Astrocyte of the cerebellum (primary cell): ENCODE measurements at places on chromosomes 4 and X.
A peak's percentile ranks its signal among the peaks of the same experiment; 100 is the strongest.

GRCh38 chr4:98641906-98642668 lies 16.3 kb downstream of the TSPAN5 start:
- DNase-seq, result no peak

DNA sequence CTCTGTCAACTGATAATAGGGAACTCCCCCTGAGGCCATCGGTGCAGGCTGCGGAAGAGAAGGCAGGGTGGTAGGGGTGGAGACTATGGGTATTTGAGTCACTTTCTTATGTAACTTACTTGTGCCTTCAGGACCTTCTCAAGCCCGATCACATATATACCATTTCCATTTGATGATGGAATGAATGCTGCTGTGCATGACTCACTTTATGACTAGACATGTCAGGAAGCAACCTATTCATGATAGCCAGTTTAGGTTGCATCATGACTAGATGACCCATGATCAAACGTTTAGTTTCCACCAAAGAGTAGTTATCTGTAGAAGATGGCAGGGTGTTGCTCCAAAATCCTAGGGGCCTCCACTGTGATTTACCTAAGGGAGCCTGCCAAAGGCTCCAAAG lies 435.5 kb downstream of the DTHD1 start:
- no peak for DNase-seq

- DNase-seq, result no peak
Measured at GRCh38 chrX:41301438-41301824, 32.5 kb upstream of the DDX3X start.

- no peak for DNase-seq
Measured at GRCh38 chrX:29071525-29072320, 484.5 kb downstream of the IL1RAPL1 start.

- DNase-seq, result peak; percentile 69
Measured at GRCh38 chr4:142516686-142517526, 329.2 kb downstream of the INPP4B start.

DNA sequence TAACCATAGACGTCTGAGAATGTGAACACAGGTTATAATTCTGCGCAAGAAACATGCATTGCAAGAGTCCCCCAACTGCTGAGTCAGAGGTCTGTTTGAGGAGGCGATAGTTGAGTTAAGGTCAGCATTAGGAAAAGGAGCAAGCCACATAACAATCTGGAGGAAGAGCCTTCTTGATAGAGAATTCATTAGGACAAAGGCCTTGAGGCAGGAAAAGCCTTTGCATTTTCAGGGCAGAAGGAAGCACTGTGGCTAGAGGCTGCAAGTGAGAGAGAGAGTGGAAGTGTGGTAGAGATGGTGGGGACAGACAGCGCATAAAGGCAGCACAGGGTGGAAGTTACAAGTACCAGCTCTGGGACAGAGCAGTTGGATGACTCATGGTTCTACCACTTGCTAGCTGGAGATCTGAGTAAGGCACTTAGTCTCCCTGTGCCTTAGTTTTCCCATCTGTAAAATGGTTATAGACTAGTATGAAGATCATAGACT lies 125.8 kb upstream of the LNX1 start:
- no peak for DNase-seq

DNA sequence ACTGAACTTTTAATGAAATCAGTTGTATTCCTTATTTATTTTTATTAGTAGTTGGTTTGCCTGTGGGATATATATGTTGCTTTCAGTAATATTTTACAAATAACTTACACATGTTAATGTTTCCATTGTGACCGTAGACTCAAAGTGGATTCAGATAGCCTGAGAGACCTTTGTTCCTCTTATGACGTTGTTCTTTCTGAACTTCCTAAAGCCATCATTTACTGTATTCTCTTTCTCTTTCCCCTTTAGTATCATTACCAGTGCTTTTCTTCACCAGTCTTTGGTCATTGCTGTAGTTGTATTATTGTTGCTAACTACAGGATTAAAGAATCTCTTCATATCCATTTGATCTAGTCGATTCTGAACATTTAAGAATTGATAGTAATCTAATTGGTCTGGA lies 4.3 kb downstream of the STIM2 start:
- no peak for DNase-seq

GRCh38 chr4:128600410-128600809 lies 209.1 kb upstream of the JADE1 start:
- no peak for DNase-seq

DNA sequence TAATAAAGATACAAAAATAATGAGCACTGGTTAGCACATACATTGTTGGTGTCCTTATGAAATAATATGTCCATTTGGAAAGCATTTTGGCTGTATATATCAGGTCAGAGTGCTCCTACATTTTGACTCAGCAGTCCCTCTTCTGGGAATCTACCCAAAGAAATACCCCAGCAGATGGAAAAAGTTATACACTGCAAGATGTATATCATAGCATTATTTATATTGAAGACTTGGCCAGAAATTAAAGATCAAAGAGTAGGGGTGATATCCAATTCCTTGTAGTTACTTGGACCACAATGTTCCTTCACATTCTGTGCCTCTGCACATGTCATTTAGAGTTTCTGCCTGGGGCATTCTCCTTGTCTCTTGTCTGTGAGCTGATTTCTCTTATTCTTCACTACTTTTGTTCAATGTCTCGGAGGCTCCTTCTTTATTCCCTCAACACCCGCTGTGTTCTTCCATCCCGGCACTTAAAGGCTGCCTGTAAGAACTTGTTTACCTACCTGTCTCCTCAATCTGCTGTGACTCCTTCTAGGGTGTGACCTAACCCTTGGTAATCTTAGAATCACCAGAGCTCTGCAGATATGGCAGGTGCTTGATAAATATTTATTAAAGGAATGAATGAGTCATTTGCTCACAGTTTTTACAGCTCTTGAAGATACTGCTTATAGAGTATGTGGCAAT lies 3.1 kb upstream of the TSPAN5 start:
- no peak for DNase-seq

DNA sequence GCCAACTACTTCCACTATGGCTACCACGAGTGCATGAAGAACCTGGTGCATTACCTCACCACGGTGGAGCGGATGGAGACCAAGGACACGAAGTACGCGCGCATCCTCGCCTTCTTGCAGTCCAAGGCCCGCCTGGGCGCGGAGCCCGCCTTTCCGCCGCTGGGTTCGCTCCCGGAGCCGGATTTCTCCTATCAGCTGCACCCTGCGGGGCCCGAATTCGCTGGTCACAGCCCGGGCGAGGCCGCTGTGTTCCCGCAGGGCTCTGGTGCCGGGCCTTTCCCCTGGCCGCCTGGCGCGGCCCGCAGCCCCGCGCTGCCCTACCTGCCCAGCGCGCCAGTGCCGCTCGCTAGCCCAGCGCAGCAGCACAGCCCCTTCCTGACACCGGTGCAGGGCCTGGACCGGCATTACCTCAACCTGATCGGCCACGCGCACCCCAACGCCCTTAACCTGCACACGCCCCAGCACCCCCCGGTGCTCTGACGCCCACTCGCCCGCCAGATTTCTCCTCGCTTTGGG lies 2.1 kb downstream of the HELT start:
- DNase-seq, result no peak

DNA sequence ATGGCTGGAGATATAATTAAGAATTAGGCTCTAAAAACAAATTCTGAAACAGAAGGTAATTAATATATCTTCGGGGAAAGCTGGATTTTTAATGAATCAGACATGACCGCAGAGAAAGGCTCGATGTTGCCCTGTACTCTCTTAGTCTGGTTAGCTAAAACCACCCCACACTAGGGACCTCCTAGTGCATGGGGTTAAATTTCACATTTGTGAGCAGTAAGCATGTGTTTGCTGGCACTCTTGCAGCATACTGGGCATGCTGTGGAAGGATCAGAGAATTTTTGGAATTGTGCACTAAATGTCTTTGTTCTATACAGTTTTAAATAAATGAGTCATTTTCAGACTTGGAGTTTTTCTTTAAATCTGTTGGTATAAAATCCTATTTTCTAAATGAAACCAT lies 475.6 kb upstream of the FTHL17 start:
- peak; percentile 27 for DNase-seq

DNA sequence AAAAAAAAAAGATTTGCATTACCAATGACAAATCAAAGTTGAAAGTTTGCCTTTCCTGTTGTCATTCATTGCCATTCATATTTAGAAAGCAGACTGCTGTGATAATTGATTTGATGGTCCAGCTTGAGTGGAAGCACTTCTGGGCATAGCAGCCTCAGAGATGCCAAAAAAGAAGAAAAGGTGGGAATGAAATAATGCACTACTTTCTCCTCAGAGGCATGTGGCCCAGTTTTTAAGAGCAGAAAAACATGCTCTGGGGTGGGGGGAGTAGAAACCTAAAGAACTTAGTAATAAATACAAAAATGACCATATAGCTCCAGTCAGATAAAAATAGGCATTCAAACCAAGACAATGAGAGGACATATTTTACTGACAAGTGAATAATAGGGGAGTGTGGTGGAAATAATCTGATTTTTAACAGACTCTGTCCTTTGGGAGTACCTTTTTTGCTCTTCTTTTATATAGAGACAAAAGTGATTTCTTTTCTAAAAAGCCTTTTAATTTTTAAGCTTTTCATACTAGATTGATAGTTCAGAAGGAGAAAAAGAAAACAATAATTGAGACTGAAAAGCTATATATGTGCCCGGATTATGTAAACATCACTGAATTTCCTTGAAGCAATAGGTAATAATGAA lies 599.1 kb downstream of the RPA4 start:
- DNase-seq, result no peak

- no peak for DNase-seq
Measured at GRCh38 chrX:39602195-39602594, 495.6 kb downstream of the BCOR start.

GRCh38 chr4:112253382-112254000 lies 21.9 kb downstream of the AP1AR start:
- DNase-seq, result no peak

- DNase-seq, result no peak
Measured at GRCh38 chr4:145643295-145643694, 24.1 kb downstream of the MMAA start.

- no peak for DNase-seq
Measured at GRCh38 chr4:105683038-105683437, 25.5 kb downstream of the INTS12 start.

- DNase-seq, result no peak
Measured at GRCh38 chr4:32042486-32043247, 1322.5 kb downstream of the PCDH7 start.

GRCh38 chr4:139858436-139859205 lies 193.0 kb downstream of the MGST2 start:
- DNase-seq, result no peak

DNA sequence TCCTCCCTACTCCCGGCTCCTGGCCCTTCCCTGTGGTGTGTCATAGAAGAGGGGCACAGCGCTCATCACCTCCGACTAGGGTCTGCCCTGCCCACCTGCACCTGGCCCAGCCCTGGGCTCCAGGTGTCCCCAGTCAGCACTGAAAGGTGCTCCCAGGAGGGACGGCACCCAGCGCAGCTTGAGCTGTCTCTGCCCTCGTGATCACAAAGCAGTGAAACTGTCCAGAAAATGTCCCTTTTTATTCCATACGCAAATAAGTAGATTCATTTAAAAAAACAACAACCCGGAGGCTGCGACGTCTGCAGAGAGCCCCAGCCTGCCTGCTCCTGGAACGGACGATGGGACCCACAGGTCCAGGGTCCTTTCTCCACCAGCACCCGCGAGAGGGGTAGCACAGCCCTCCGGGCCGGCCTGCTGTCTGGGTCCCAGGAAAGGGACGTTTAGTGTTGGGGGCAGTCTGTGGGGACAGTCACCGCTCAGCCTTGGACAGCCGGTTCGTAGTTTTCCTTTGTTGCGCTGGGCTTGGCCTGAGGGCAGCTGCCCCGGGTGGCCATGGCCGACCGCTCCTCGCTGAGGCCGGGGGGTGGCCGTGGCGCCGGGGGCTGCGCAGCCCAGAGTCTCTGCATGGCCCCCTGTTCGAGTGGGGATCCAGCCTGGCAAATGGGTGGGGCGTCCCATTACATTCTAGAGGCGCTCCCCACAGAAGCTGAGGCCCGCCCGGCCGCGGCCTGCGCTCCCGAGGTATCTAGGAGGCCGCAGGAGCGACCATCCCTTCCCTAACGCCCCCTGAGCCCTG lies 4.6 kb downstream of the HMX1 start:
- no peak for DNase-seq

DNA sequence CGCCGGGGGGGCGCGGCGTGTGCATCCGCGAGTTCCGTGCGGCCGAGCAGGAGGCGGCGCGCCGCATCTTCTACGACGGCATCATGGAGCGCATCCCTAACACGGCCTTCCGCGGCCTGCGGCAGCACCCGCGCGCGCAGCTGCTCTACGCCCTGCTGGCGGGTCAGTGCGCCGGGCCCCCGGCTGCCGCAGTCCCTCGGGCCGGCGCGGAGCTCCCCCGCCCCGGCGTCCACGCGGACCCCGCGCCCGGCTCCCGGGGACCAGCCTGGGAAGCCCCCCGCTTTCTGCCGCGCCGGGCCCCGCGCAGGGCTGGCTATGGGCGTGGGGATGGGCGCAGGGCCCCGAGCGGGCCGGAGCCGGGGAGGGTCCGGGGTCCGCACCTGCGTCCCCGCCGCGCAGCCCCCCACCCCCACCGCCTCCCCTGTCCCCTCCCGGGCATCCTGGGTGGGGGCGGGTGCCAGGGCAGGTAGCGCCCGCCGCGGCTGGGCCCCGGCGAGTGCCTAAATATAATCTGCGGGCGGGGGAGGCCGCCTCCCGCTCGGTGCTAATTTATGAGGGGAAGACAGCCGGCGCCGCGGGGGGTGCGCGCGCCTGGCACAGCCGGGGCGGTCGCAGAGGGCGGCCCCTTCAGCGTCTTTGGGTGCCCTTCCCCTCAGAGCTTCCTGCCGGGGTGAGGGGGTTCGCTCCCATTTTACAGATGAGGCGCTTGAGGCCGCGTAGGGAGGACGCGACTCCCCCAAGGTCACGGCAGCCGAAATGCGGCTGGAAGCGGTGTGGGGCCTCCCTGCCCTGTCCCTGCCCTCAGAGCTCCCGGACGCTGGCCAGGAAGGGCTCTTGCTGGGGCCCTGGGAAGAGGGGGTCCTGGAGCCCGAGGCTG lies 837 bp downstream of the NAT8L start:
- DNase-seq, result no peak

DNA sequence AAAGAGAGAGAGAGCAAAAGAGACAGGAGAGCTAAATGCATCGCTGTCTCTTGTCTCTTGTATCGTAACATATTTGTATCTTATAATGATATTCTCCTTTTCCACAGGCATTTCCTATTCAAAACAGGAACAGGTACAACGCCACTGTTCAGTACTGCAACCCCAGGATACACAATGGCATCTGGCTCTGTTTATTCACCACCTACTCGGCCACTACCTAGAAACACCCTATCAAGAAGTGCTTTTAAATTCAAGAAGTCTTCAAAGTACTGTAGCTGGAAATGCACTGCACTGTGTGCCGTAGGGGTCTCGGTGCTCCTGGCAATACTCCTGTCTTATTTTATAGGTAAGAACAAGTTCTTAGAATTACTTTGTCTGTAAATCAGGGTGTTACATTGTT lies 288.6 kb downstream of the DCTD start:
- no peak for DNase-seq

GRCh38 chr4:109010521-109010920 lies 247.7 kb upstream of the ETNPPL start:
- DNase-seq, result no peak

DNA sequence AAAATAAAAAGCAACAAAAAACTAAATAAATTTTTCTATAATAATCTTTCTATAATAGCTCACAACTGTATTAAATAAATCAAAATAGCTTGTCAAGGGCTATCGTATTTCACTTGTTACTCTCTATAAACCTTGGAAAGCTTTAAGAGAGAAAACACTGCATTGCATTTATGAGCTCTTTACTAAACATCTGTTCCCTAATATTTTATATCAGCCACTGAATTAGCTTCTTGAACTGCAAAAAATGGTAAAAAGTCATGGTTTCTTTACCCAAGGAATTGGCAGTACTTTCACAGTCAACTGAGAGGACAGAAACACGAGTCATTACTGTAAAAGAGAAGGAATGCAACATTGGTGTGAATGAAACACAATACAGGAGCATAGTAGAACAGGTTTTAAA lies 671.2 kb downstream of the PCDH18 start:
- DNase-seq, result peak; percentile 4
